Activated CD4-positive, alpha-beta T cell treated with anti-CD3 and anti-CD28 coated beads, Interleukin-2, amount 50 U/mL, for 48 hours (primary cell): ENCODE measurements at places on chromosomes 2 and 18.

GRCh38 chr18:43093646-43094045, 21.8 kb downstream of the RIT2 start:
- no peak for DNase-seq

GRCh38 chr2:133823226-133823550, 254.9 kb upstream of the NCKAP5 start:
- DNase-seq: no peak

DNA sequence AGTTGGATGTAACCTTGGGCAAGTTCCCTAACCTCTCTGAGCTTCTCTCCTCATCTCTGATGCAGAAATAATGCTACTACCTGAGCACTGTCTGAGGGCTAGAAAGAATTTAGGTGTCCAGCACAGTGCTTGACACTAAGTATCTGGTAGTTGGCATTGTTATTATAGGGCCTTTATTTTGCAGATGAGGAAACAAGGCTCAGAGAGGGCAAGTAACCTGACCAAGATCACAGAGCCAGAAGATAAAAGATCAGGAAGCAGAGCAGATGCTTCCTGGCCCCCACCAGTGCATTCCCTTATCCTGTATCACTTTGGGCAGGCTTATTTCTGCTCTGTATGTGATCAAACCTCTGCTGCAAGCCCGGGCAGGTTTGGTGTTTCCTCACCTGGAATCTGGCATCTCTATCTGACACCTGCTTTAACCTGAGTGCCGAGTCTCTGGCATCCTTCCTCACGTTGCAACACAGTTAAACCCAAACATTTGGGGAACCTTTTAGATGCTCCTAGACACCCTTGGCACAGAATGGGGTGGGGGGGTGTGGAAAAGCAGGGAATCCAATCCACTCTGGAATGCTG, 69.9 kb downstream of the PLB1 start:
- no peak for DNase-seq

GRCh38 chr2:70959851-70960832, 18.3 kb upstream of the ANKRD53 start:
- DNase-seq: no peak

GRCh38 chr2:44450806-44451205, 89.1 kb downstream of the CAMKMT start:
- no peak for DNase-seq

- DNase-seq: no peak
These were observed 91.6 kb downstream of the ACKR3 start for GRCh38 chr2:236661061-236661761.

DNA sequence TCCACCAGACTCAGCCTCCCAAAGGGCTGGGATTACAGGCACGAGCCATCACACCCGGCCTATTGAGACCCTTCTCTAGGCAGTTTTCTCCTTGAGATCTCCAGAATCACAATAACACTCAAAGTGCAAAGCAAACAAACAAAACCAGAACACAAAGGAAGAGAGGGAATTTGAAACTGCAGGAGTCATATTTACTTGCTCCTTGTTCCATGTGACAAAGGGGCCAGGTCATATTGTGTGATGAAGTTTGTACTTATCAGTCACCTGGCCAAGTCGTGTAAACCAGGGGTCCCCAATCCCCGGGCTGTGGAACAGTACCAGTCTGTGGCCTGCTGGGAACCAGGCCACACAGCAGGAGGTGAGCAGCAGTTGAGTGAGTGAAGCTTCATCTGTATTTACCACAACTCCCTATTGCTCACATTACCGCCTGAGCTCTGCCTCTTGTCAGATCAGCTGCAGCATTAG, 26.5 kb downstream of the SCYGR8 start:
- no peak for DNase-seq

- no peak for DNase-seq
These were observed 500.2 kb downstream of the FBXO15 start for GRCh38 chr18:73647391-73647790.

- DNase-seq: no peak
These were observed 127.0 kb downstream of the INHBB start for GRCh38 chr2:120472891-120473309.

GRCh38 chr18:8741117-8741516, 35.8 kb downstream of the MTCL1 start:
- DNase-seq: no peak

DNA sequence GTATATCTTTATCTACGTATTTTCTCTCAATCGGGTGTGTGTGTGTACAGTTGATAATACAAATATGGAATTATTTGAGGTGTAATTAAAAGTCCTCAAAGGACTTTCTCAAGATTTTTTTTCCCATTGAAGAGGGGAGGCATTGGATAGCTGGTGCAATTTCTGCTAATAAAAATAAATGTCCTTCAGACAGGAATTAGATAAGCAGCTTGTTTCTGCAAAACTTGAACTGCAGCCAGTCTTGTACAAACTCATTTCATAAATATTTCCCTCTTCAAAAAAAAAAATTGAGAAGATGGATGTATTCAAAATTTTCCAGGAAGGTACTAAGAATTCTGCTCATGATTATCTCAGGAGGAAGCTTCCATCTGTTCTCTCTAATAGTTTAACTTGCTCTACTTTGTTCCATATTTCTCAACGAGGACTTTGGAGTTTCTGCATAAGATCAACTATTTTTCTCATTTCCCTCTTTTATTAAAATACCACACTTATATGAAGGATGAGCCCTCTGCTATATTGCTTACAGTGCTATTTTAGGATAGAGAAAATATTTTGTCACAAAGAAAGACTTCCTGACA, 33.0 kb upstream of the GLS start:
- DNase-seq: no peak

GRCh38 chr2:200810252-200810997, 1.3 kb upstream of the BZW1 start:
- no peak for DNase-seq
